Spinal cord (tissue), 10 donors: ENCODE measurements at places on chromosomes 6 and 20. TPM values are rescaled to one million over a fixed set of nuclear protein-coding genes. Genes with fewer than 3 reads are reported as not detected.

DNA sequence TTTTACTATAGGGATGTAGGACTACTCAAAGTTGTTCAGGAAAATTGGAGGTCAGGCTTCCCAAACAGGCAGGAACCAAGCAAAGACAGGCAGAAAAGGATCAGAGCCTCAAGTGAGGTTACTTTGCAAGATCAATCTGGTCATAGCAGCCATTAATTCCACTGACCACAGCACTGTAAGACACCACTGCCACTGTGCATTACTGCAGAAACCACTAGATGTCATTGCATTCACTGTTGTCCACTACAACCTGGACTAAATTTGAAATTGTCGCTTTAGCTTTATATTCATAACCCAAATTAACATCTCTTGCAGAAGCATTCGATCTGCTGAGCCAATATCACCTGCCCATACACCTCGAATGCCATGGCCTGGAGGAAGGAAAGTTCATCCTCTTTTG is 126.9 kb upstream of the UFL1 start:
- DNase-seq: peak; percentile 55

DNA sequence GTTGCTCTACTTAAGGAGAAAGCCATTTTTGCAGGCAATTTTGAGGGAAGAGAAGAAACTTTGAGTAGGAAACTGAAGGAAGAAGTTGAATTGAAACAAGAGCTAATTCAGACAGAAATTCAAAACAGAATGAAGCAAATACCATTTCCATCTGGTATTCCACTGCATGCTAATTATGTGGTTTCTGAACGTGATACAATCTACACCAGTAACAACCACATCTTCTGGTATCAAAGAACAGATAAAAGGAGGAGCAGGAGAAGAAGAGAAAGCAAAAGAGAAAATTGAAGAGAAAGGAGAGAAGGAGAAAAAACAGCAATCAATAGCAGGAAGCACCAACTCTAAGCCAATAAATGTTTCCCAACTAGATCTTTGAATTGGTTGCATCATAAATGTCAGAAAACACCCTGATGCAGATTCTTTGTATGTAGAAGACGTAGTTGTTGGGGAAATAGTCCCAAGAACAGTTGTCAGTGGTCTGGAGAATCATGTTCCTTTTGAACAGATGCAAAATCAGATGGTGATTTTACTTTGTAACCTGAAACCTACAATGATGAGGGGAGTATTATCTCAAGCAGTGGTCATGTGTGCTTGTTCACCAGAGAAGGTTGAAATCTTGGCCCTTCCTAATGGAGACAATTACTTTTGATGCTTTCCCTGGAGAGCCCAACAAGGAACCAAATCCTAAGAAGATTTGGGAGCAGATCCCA is 132.4 kb downstream of the MACROD2 start:
- no peak for DNase-seq

DNA sequence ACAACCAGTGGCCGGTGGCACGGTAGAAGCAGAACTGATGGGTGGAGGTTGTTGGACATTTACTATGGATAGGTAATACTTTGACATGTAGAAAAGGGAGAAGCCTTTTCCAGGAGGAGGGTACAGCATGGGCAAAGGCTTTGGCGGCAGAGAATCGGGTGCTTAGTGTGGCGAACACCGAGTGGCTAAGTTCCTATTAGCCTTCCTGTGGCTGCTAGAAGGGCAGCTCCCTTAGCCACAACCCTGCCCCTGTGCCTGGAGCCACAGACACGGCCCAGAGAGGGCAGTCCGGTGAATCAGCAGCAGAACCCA is 37.9 kb upstream of the TGM2 start:
- no peak for DNase-seq

- no peak for DNase-seq
These were observed 7.9 kb downstream of the AGPAT4 start for GRCh38 chr6:161265975-161266374.

GRCh38 chr20:8658103-8658502 is 410.8 kb upstream of the PLCB4 start:
- DNase-seq: no peak

GRCh38 chr20:44731657-44732056 is 14.0 kb upstream of the KCNK15 start:
- DNase-seq: no peak

GRCh38 chr6:35330541-35331119 is 11.7 kb upstream of the PPARD start:
- DNase-seq: no peak

GRCh38 chr6:34924831-34925625 is 36.0 kb downstream of the ANKS1A start:
- no peak for DNase-seq

DNA sequence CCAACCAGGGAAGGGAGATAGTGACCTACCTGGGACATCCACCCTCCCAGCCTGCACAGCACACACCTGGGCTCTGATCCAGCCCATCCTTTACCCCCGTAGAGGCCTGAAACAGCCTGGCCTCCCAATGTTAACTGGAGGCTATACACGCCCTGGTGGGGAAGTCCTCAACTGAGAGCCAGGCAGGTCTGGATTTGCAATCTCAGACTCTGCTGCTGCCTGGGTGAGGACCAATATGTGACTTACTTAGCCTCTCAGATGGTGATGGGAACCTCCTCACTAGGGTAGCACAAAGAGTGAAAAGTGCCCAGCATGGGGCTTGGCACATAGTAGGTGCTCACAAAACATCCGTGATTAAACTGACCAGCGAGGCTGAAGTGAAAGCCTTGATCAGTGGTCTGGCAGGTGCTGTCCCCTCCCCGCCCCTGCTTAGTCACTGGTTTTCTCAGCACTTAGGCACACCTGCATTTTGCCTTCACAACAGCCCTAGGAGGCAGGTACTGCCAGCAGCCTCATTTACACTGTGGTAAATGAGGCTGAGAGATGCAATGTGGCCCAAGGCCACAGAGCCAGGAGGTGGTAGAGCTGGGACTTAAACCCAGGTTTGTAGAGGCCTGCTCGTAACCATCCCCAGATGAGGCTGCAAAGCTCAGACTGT is 12.4 kb downstream of the PEDS1 start:
- no peak for DNase-seq

- DNase-seq: no peak
These were observed 112.9 kb downstream of the TRERF1 start for GRCh38 chr6:42338744-42339222.

- DNase-seq: no peak
These were observed 54.0 kb upstream of the BTN3A2 start for GRCh38 chr6:26311012-26311384.

GRCh38 chr6:75402296-75402695 is 91.3 kb downstream of the FILIP1 start:
- DNase-seq: no peak

DNA sequence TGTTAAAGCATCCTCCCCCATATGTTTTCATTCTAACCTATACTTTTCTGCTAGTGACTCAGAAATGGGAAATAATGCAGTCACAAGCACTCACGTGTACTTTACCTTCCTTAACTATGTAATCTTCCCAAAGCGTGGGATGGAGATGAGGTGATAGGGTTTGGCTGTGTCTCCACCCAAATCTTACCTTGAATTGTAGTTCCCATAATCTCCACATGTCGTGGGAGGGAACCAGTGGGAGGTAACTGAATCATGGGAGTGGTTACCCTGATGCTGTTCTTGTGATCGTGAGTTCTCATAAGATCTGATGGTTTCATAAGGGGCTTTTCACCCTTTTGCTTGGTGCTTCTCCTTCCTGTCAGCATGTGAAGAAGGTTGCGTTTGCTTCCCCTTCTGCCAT is 35.4 kb downstream of the AGPAT4 start:
- no peak for DNase-seq

DNA sequence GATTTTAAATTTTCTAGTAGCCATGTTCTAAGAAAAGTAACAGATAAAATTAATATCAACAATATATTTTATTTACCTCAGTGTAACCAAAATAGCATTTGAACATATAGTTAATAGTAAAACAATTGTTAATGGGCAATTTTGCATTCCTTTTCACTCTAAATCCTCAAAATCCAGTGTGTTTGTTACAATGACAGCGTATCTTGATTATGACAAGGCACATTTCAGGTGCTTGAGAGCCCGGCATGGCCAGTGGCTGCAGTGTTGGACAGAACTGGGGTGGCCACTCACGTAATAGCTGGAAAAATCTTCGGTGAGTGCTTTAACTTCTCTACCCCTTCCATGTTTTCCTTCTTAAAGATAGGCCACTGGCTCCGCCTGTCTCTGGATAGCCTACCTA is 248.0 kb upstream of the RREB1 start:
- DNase-seq: no peak

DNA sequence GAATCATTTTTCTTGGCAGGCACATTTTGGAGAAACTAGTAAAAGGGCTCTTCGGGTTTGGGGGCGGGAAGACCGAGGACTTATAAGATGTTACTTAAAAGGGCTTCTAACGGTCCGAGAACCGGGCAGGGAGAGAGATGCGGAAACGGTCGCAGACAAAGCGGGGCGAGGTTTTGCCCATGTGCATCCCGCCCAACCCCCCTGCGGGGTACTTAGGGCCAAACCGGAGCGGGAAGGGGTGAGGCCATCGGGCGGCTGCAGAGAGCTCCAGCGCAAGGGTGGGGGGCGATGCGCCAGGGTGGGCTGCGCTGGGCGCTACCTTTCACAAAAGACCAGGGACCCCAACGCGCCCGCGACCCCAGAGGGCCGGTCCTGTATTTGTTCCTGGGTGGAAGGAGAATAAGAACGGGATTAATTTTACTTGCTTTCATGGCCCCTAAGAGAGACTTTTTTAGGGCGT is 616 bp downstream of the TUBB start:
- no peak for DNase-seq

DNA sequence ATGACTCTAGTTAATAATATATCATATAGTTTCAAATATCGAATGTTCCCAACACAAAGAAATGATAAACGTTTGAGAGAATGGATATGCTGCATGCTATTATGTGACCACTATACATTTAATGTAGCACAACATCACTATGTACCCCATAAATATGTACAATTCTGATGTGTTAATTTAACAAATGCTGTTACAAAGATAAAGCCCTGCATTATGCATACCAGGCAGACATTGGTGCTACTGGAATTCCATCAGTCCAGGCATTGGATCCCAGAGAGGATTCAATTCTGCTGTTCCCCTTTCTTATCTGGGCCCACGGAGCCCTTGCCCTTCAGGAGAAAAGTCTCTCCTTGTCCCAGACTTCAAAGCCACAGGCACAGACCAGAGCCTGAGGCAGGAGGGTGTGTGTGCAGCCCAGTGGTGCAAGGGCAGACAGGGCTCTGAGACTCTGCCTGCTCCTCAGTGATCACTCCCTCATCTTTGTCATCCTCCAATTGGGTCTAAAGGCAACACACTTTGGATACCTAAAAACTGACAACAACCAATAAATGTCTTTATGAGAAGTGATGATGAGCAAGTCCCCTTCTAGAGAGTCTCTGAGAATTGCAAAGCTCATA is 45.2 kb downstream of the PSMG4 start:
- no peak for DNase-seq

DNA sequence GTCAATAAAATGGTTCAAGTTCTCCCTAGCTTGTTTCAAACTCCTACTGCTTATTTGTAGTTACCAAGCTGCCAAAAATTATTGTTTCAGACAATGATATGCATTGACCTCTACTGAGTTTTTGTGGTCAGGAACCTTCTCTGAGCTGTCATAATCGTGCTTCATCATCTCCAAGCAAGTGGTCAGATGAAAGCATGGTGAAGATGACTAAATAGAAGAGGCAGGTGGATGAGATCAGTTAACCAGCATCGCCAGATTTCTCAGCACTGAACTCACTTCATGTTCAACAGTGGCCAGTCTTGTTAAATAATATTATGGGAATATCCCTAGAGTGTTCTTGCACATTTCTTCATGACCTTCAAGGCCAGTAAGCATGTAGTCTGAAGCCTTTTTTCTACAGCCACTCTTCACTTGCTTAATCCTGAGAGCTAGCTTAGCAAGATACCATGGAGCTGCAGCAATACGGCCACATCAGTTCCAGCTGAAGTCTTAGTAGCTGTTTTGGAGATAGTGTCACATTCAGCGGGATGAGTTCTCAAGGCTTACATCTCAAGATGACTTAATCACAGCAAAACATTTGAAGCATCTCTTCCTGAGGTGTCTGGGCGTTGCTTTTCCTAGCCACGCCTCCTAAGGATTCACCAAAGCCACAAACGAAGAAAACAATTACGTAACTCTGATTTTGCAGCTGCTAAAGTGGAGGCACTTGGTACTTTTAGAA is 101.6 kb upstream of the TMEM30A start:
- DNase-seq: no peak

DNA sequence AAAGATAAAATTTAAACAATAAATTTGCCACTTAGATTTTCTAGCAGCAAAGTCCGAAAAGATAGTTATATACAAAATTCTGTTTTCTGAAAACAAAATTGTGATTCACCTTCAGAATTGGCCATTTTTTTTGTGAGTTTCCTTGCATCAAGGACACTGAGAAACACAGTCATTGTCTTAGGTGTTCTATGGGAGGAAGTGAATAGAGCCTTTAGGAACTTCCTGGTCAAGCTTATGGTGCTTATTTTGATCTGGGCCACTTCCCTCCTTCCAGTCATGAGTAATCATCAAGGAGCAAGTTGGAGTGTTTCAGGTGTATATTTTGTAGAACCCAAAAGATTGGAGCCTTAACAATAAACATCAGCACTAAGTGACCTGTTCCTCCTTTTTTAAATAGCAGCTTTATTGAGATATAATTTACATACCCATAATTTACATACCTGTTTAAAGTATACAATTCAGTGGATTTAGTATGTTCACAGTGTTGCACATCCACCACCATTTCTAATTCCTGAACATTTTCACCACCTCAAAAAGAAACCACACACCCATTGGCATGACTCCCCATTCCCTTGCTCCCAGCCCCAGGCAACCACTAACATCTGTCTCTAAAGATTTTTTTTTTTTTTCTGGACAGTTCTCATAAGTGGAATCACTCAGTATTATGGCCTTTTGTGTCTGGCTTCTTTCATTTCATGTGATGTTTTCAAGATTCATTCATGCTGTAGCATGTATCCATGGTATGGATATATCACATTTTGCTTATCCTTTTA is 17.6 kb downstream of the TMEM74B start:
- DNase-seq: no peak

DNA sequence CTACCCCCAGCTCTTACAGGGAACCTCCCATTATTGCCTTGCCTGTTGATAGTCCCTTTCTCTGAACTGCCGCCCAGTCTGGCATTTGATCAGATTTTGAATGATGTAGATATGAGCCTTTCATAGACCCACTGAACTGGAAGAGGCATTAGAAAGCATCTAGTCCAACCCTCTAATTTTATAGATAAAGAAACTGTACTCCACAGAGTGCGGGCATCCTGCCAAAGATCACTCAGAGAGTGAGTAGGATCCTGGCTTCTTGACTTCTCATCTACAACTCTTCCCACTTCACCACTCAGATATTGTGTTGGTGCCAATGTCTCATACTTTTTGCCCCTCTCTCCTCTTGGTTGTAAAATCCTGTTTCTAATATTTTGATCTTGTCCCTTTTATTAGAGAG is 179.2 kb upstream of the BMP2 start:
- DNase-seq: no peak

Gene FAM50B
- 10.4 TPM for total RNA-seq

Gene TTK
- total RNA-seq: 14.0 TPM

Gene CCN2
- 86.8 TPM for total RNA-seq

Gene RNF39
- total RNA-seq: not detected

Gene OR2J3
- total RNA-seq: 0.11 TPM

Gene ANKEF1
- 3.9 TPM for total RNA-seq

Gene C6orf163
- total RNA-seq: 8.6 TPM

Gene NRSN1
- total RNA-seq: 3.2 TPM

Gene PTPRA
- total RNA-seq: 113 TPM

Gene GSTA3
- not detected for total RNA-seq

Gene LINC00237
- 6.5 TPM for total RNA-seq
